NCI-H187 treated with DMSO at 0.1 percent for 48 hours (cell line): ENCODE measurements at places on chromosomes 11 and 22.

- DNase-seq: no peak
Observed at GRCh38 chr11:71544525-71545214, 3.5 kb upstream of the KRTAP5-9 start.

- no peak for DNase-seq
Observed at GRCh38 chr11:116852261-116853031, 15.0 kb upstream of the APOA1 start.

GRCh38 chr11:95119361-95120060 lies 29.9 kb downstream of the ENDOD1 start:
- DNase-seq: no peak

GRCh38 chr11:133710241-133710640 lies 135.1 kb downstream of the SPATA19 start:
- no peak for DNase-seq

DNA sequence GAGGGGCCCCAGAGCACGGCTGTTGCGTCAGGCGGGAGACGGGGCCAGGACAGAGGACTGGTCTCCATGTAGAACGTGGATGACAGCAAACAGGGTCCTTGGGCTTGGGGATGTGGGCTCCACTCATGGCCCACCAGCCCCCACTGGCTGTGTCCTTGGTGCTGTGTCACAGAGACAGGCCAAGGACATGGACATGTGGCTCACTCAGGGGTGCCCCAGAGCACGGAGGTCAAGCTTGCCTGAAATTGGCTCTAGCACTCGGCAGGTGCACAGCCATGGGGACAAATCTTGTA lies 14.4 kb downstream of the FADS2 start:
- no peak for DNase-seq

GRCh38 chr11:61680622-61681221 lies 531 bp downstream of the DAGLA start:
- no peak for DNase-seq

DNA sequence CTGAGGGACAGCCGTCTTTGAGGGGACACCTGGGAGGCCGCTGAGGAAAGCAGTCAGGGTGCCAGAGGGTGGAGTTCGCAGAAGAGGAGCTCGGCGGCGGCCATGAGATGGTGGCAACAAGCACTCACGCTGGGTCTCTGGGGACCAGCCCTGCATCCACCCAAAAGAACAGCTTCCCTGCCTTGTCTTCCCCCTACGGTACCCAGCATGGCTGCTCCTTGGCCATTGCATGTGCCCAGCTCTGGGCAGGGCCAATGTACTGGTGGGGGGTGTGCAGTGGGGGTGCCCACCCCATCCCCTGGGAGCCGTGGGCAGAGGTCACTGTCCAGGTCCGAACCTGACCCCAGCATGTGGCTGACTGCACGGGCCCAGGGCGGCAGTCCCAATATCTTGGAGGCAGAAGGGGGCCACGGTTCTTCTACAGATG lies 42.3 kb downstream of the OSBPL5 start:
- no peak for DNase-seq

GRCh38 chr22:17860220-17860965 lies 86.1 kb upstream of the BID start:
- DNase-seq: no peak

- DNase-seq: no peak
Observed at GRCh38 chr11:16771350-16772140, 33.1 kb downstream of the C11orf58 start.

DNA sequence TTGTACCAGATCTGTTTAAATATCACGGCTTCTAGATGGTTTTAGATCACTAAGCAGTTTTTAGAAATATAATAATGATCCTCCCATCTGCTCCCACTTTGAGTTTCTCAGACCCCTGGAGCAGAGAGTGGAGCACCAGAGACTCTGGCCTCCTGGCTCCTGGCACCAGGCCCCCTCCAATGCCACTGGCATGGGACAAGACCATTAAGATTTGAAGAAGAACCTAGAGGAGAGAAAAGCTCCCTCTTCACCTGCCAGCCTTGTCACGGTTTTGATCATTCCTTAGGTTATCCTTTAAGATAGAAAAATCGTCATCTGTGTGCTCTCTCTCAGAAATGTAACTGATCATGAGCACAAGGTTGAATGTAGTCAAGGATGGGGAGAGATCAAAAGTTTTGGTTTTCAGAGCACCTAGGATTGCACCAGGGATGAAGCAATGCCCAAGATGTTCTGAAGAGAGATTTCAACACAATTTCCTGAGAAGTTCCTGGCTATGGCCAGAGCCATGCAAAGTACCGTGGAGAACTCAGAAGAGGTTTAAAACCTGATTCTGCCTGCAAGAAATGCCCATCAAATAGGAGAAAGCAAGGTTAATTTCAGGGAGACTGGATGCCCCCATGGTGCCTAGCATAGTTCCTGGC lies 22.2 kb downstream of the IL10RA start:
- DNase-seq: no peak

- DNase-seq: no peak
Observed at GRCh38 chr11:96257972-96258934, 84.7 kb downstream of the MAML2 start.

- DNase-seq: no peak
Observed at GRCh38 chr11:89456681-89457080, 34.5 kb downstream of the NOX4 start.

GRCh38 chr22:46867106-46867505 lies 104.7 kb downstream of the TBC1D22A start:
- no peak for DNase-seq

DNA sequence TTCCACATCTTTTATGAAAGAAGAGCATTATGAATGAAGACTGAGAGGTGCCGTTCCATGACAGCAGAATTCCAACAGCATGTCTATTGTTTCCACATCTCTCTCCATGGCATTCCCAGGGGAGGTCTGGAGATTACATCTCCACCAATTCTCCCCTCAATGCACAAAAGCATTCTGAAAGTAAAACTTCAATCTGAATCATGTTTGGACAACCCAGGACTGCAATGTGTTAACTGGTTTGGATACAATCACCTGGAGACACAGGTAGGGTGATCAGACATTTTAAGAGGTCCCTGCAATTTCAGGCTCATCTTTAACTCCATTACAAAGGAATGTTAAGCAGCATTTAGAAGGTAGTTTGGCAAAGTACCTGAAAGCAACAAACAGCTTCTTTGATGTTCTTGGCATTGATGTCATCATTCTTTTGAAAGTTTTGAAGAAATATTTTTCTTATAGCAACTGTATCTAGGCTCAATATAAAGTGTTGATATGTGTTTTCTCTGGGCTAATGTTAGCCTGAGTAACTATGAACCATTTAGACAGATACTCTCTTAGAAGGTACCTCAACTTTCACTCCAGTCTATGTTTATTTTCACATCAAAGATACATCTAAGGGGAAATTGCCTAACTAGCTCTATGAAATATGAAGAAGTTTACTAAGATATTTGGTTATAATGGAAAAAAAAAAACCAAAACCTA lies 181.4 kb upstream of the MTMR2 start:
- DNase-seq: no peak

DNA sequence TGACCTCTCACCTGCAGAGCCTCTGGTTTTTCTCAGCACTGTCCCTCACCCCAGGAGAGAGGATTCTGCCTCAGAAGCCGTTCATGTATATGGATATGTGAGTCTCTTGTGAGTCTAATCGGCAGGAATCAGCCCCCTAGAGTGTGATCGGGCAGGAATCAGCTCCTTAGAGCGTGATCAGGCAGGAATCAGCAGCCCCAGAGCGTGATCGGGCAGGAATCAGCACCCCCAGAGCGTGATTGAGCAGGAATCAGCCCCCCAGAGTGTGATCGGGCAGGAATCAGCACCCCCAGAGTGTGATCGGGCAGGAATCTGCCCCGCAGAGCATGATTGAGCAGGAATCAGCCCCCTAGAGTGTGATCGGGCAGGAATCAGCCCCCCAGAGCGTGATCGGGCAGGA lies 80.0 kb upstream of the EIF3D start:
- DNase-seq: no peak

DNA sequence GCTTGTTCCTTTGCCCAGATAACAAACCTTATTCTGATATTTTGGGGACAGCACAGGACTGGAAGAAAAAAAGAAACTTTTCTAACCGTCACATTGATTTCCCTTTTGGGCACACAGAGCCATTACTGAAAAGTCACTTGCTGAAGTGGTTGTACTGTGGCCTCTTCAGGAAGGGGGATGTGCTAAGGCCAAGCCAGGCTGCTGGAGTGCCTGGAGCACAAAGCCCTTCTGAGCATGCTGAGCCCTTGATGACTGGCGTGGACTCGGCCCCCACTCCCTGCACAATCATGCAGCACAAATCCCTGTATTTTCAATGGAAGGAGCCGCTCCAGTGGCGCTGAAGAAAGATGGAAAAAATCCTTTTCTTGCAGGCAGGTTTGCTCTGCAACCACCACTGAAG lies 164.2 kb downstream of the NTM start:
- DNase-seq: no peak

DNA sequence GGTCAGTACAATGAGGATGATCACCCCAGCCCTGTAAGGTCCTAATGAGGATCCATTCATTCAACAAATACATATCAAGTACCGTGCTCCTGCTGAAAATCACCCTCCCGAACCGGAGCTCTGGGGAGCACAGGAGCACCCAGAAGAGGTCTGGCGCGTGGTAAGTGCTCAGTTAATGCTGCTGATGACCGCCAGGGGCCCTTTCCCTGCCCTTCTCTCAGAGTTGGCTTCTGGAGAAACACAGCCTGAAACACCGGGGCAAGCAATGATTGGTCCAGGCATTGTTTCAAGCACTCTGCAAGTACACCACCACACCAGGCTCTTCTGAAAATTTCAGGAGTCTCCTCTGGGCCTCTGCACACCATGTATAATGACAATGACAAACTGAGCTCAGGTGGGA lies 3.8 kb upstream of the CCDC86 start:
- DNase-seq: no peak

DNA sequence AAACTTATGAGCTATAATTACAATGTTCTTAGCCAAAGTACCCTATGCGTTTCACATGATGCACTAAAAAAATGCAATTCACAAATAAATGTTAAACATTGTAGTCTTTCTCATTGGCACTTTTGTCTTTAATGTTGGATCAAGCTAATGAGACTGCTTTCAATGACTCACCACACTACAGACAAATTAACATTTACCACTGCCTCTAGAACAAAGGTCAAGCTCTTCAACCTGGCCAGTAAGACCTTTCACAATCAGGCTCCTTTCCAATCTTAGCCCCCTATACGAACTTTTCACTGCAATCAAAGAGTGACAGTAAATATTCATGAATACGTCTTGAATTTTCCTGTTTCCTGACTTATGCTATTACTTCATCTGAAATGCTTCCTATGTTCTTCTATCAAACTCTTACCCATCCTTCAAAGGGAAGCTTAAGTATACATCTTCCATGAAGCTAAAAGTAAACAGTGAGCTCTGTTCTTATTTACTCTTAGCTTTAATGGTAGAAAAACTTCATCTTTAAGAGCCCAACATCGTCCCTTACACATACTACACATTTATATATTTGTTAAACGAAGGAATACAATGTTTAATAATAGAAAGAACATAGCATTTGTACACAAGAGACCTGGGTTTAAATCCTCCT lies 326.6 kb upstream of the PITPNB start:
- no peak for DNase-seq

DNA sequence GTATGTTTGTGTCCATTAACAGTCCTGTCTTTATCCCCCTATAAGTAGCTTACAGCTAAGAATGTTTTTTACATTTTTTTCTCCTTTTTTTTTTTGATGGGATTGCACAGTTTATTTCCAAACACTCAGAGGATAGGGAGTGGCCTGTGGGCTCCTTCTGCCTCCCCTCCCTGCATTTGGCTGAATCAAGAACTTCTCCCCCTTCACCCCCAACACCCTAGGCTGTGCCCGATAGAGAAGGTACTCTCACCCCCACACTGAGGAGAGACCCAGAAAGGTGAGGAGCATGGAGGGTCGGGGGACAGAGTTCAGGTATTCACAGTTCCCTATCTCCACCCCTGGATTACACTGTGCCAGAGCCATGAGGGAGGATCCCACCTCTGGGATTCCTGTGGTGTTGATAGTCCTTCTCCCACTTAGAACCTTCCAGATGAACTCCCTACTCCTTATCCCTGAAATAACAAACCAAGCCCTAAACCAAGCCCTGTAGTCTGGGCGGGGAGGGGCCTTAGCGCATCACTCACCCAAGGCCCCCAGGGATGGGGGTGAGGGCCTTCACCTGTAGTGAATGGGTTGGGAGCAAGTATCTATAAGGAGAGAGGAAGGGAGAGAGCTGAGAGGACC lies 97.1 kb downstream of the ADAMTS15 start:
- DNase-seq: no peak

DNA sequence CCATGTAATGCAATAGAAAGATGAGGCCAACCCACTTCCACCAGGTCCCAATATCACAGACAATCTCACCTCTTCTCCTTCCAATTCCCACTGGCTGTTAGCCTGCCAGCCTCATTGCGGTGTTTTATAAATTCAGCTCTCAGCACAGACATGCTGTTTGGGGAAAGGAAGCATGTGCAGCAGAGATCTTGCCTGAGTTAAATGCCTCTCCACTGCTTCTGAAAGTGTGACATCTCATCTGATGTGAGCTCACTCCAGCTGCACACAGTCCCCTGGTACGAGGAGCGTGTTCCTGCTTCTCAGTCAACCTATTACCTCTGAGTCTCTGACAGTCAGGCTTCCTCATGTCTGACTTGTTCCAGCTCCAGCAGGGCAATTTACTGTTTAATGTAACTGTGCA lies 122.7 kb upstream of the GUCY1A2 start:
- DNase-seq: no peak

DNA sequence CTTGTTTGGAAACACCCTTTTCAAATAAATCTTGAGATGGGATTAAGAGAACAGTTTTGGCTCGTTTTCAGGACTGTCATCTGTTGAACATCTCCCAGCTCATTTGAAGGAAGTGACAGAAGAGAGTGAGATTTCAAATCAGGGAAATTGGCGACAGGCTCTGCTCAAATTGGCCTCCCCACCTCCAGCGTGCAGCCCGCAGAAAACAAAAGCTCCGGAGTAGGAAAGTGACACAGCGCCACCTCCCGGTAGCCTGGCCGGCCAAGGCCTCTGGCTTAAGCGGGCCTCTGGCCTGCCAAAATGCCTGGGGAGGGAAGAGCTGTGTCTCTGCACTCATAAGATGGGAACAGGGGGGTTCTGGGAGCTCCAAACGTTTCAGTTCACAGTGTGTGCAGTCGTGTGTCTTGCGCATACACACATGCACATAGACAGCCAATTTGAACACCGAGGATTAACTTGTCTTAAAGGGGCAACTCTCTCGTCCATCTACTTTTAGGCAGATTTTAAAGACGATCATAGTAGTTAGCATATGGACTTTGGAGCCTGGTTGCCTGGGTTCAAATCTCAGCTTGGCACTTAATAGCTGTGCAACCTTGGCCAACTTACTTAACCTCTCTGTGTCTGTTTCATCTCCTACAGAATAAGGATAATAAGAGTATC lies 132.7 kb upstream of the RCN1 start:
- DNase-seq: no peak

DNA sequence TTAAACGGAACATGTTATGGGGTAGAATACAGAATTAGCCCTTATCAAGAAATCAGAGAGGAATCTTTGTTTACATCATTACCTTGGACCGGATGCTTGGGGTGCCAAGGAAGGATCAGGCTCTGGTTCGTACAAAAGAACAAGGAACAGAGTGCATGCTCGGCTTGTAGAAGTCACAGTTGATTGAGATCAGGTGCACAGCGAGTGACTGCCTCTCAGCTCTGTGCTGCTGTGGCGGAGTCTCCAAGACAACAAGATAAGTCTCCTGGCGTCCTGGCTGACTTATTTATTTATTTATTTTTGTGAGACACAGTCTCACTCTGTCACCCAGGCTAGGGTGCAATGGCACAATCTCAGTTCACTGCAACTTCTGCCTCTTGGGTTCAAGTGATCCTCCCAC lies 31.8 kb downstream of the GLB1L2 start:
- peak; percentile 61 for DNase-seq

- DNase-seq: no peak
Observed at GRCh38 chr11:75151346-75152047, 590 bp downstream of the SLCO2B1 start.

- DNase-seq: no peak
Observed at GRCh38 chr11:64762277-64762673, 2.5 kb upstream of the PYGM start.
